ENCODE measurements at places on chromosomes 6 and 20.

DNA sequence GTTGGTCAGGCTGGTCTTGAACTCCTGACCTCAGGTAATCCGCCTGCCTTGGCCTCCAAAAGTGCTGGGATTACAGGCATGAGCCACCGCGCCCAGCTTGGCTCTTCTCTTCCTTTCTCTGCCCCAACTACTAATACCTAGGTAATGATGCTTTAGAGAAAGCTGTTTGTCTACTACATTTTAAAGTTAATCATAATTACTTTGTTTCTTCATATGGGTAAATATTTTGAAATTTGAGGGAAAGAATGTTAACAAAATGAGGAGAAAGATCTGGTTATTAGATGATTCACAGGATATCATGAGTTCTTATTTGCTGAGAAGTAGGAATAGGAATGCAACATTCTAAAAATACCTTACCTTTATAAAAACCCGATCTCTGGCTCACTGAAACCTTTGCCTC lies 18.4 kb upstream of the PTPRK start:
- no peak for DNase-seq

- no peak for DNase-seq
Measured at GRCh38 chr6:44016131-44016870, 111.0 kb downstream of the MRPL14 start.

GRCh38 chr20:13264907-13265306 lies 43.8 kb downstream of the ISM1 start:
- no peak for DNase-seq

GRCh38 chr6:151847064-151847463 lies 39.6 kb downstream of the ESR1 start:
- no peak for DNase-seq

DNA sequence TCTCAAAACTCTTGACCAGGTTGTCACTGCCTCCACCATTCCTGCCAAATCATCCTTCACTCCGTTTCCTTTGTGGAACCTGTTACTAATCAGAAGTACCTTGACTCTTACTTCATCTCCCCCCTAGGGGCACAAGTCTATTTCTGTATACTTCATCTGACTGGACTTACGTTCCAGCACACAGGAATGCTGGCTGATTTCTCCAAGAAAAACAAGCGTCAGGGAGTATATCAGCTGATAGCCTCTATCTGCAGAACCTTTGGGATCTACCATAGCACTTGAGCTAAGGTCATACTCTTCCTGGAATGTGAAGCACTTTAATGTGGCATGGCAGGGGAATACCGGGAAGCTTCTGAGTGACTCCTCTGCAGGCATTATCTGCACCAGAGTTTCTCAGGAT lies 178.1 kb upstream of the MOCS1 start:
- DNase-seq = no peak

Data from activated CD4-positive, CD25-positive, alpha-beta regulatory T cell (primary cell).